HT1080 (cell line): ENCODE measurements at places on chromosomes 12 and 14. TPM values are rescaled to one million over a fixed set of nuclear protein-coding genes. Genes with fewer than 3 reads are reported as not detected.

Gene DAO
- total RNA-seq = not detected in 2 replicates

Gene LRIG3
- 9.5 TPM in 2 replicates for total RNA-seq

Gene ARHGEF25
- 5.7 and 6.0 TPM in 2 replicates for total RNA-seq

DNA sequence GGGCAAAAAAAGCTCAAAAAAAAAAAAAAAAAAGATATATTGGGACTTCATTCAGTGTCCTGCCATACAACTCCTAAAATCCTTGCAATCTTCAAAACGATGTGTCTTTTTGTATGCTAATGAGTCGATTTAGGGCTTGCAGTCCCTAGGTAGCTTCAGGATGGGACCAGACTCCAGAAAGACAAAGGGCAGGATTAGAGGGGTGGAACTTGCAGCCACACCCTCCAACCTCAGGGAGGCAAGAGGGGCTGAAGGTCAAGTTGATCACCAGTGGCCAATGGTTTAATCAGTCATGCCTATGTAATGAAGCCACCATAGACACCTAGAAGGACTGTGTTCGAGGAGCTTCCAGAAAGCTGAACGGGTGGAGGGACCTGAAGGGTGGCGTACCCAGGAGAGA, 29.3 kb downstream of the TEAD4 start:
- DNase-seq = no peak

DNA sequence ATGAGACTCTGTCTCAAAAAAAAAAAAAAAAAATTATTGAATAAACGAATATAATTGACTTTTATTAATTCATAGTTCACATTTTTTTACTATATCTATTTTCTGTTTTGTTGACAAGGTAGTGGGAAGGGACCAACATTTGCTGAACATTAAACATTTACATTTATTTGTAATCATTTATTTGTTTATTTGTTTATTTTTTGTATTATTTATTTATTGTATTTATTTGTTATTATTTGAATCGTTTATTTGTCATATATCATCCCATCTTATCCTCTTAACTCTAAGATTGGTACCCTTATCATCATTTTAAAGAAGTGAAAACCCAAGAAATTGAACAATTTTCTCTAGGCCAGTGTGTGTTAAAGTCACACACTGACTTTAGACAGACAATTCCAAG, 101.5 kb downstream of the SYT1 start:
- no peak for DNase-seq

DNA sequence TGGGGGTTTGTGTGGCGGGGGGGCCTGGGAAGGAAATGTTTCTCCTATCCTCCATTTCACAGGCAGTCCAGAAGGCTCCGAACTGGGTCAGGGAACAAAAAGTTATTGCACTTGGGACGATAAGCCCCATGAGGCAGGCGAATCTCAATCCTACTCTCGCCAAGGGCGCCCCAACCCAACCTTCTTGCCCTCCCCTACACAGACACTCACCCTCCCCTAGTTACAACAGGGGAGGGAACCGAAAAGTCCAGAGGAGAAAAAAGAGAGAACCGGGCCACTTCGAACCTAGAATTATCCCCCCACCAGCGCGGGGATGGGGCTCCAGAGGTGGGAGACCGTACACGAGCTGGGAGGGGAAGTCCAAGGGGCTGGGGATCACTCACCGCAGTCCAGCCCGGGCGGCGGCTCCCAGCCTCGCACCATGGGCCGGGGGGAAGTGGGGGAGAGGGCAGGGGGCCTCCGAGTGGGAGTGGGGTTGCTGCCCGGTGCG, 357 bp downstream of the HOMEZ start:
- DNase-seq = no peak

DNA sequence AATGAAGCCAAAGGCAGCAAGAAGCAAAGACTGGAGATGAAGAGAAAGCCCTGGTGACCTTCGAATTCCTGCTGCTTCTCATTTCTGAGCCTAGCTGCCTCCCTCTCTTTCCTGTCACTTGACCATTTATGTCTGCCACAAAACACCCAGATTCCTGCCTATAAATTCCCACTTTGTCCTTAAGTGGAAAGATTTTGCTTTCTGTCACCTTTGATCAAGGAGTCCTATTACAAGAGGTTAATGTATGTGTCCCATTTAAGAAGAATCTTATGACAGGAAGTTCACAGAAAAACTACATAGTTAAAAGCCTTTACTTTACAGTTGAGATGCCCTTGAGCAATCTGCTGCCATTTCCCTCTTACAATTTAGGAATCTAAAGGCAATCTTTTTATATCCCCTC, 155.7 kb downstream of the GALC start:
- no peak for DNase-seq

GRCh38 chr12:34051486-34051885, 29.2 kb downstream of the ALG10 start:
- DNase-seq = no peak

DNA sequence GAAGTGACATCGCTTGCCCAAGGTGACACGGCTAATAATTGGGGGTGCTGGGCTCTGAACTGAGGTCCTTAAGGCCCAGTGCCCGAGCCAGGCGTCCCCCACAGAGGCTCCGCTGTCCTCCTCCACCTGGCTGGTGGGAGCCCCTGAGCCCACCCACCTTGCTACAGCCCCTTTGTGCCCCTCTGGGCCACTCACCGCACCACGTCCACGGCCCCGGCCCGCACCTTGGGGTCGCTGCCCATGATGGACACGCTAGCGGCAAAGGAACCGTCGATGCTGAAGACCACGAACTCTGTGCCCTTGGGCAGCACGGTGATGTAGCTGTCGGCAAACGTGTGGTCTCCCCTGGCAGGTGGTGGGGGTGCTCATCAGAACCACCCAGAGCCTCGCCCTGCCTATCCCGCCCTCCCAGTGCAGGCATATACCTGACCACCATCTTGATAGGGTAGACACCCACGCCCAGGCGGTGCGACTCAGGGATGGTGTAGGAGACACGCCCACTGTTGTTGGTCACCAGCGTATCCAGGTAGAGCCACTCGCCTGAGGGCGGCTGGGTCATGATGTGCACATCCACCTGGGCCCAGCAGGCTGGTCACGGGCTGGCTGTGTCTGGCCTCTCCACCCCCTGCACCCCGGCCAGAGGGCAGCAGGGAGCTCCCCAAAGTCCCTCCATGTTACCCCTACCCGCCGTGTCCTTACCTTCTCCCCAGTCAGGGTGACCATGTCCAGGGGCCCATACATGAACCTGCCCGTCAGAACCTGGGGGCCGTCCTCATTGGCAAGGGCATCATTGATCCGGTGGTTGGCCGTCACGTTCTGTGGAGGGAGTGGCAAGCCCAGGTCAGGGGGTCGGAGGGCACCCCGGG, 6.8 kb downstream of the ARL6IP4 start:
- DNase-seq = no peak

DNA sequence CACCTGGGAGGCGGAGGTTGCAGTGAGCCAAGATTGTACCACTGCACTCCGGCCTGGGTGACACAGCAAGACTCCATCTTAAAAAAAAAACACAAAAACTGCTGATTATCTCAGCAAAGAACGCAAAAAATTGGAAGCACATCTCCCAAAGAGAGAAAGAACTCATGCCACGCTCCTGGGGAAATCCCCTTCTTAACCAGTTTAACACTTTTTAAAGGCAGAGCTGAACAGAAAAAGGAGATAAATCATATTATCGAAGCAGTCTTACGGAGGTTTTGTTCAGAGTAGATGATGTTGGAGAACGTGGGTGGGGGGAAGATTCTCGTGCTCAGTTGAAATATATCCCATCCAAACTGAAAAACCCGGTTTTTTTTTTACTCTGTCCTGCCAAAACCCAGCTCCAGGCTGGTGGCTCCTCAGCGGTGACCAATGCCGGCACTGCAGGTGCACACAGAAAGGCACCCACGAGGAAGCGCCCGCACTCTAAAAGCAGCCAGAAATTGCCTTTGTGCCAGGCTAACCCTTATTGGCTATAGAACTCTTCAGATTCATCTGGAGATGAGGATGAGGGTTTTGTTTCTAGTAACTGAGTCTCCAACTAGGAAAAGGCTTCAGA, 100.2 kb upstream of the PARP11 start:
- no peak for DNase-seq

DNA sequence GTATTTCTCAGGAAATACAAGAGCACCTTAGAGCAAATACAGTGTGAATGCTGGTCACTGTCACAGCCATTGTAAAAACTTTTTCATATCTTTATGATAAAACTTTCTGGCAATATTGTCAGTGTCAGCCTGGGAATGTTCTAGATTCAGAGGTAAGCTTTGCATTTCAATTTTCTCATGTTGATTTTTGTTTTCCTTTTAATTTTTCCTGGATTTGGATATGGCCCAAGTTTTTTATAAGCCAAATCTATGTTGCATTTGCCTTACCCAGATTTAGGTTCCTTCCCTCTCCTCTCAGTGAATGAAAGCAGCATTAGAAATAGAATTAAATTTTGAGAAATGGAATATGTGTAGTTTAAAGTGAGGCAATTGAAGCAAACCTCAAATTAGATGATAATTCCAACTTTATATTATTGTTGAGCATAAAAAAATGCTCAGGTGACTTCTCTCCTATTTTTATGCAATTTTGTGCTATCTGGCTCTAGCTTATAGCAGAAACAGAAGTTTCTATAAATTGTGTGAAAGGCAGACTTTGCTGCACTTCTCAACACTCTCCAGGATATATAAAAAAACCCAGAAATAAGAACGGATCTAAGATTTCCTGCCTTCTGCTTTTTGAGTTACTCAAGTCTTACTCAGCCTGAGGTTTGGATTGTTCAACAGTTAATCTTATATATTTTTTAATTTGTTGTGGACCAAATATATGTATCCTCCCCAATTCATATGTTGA, 368.2 kb upstream of the PRICKLE1 start:
- DNase-seq = no peak

GRCh38 chr14:72855913-72856312, 38.0 kb downstream of the DPF3 start:
- DNase-seq = peak; percentile 6

GRCh38 chr12:74656251-74656650, 118.6 kb downstream of the ATXN7L3B start:
- DNase-seq = no peak

GRCh38 chr14:92704821-92705220, 43.6 kb downstream of the LGMN start:
- DNase-seq = no peak
